ENCODE measurements at places on chromosomes 6 and 20.

DNA sequence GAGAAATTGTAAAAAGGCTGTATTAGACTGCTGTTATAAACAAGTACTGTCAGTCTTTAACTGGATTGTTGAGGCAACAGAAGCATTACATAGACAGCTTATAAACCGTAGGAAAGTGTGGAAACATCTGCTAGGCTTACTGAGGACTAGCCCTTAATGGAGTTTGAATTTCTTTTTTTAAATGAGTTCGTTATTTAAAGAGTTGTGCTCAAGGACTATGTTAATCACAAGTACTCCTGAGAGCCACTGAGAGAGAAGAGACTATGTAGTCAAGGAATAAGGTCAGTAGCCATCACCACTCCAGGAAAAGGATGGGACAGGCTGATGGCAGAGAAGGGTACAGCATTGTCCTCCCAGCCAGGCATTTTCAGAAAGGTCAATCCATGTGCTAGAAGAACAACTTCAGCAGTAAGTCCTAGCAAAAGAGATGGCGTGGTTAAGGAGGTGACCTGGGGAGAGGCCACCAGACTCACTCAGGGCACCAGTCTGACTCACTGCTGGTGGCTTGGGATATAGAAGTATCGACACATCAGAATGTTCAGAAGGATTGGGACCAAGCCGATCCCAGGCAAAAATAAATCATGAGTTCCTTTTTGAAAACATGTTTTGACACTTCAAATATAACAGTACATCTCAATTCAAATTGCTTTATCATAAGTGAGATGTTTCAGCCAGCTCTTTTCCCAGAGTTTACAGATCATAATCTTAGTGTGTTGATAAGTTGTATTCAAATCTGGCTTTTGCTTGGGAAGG, 6.4 kb downstream of the RPS12 start:
- no peak for DNase-seq

DNA sequence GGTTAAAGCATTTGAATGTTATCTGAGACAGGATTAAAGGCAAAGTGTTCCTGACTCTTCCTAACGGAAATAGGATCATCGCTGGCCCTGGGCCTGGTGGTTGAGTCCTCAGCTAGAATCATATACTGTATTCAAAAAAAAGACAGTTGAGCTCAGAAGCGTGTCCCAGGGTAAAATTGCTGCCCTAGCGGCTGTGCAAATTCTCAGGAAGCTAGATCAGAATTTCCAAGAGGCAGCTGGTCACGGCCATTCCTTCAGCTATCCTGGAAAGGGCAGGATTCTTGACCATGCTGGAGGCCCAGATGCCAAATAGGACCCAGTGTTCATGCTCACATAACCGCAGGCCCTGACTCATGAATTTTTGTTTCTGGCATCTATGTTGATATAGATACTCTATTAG, 67.4 kb downstream of the STMND1 start:
- DNase-seq, result no peak

GRCh38 chr6:29201966-29202365, 31.3 kb downstream of the OR2J2 start:
- DNase-seq, result no peak

GRCh38 chr20:59055302-59055701, 12.7 kb upstream of the PRELID3B start:
- no peak for DNase-seq

DNA sequence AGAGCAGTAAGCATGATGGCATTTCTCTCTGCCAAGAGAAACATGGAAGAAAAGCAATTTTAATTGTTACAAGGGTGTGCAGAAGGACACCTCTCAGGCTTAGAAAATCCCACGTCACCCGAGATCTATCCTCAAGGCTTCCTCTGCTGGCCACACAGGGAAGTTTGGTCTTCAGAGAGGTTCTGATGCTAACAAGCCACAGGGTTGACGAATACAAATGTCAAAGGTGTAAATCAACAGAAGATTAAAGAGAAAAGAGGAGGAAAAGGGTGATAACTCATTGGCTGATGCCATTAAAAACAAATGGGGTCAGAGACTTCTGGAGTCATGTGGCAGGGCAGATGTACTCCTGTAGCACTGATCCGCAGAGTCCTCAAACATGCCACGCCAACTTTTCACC, 33.6 kb upstream of the SPDEF start:
- no peak for DNase-seq

- no peak for DNase-seq
Measured at GRCh38 chr20:5041433-5041832, 40.1 kb upstream of the SLC23A2 start.

DNA sequence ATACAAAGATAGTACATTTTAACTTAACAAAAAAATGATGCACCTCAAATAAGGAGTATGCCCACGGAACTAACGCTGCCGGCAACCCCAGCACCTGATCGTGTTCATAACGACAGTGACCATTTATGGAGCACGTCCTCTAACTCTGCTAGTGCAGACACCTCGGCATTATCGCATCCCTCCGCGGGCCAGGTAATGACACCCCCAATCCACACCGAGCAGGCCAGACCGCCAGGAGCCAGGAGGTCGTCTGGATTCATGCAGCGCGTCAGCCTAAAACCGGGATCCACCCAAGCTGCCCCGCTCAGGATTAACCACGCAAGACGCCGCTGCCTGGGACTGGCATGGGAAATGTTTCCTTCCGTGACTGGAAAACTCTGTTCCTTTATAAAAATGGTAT, 34.1 kb downstream of the DACT2 start:
- no peak for DNase-seq

GRCh38 chr6:74956559-74957428, 249.1 kb downstream of the COL12A1 start:
- no peak for DNase-seq

DNA sequence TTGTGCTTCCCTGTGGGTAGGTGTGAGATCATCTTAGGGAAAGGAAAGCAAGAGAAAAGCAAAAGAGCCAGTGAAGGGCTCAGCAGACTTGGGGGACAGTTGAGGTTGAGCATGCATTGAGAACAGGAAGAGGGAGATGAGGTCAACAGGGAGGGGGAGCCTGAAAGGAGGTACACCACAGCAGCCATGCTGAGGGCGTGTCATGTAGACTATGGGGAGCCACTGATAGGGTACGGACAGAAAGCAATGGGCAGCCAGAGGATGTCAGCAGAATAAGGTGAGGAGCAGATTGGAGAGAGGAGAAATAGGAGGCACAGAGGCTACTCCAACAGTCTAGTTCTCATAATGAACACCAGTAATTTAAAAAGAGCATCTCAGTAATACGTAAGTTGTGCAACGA, 351.1 kb upstream of the HTR1E start:
- no peak for DNase-seq

DNA sequence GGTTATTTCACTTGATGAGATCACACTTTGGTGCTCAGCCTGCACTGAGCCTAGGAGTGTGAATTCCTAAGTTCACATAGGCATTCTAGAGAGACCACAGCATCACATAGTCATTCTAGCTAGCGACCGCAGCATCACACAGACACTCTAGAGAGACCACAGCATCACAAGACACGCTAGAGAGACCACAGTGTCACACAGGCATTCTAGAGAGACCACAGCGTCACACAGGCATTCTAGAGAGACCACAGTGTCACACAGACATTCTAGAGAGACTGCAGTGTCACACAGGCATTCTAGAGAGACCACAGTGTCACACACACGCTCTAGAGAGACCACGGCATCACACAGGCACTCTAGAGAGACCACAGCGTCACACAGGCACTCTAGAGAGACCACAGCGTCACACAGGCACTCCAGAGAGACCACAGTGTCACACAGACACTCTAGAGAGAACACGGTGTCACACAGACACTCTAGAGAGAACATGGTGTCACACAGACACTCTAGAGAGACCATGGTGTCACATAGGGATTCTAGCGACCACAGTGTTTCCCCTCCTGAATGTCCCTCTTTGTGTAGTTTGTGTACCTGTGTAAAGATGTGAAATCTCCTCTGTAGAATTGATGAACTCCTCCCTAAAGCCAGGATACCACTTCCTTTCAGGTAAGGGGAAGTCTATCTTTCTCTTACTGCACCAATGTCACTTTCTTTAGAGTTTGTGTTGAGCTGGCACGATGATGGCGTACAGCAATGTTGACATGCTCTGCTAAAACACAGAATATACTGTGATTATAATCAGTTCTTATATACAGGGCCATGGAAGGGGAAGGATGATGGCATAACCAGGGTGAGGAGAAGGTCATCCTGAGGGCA, 169.4 kb downstream of the ZDHHC14 start:
- no peak for DNase-seq

GRCh38 chr20:37357481-37358365, 11.8 kb downstream of the SRC start:
- DNase-seq, result no peak

DNA sequence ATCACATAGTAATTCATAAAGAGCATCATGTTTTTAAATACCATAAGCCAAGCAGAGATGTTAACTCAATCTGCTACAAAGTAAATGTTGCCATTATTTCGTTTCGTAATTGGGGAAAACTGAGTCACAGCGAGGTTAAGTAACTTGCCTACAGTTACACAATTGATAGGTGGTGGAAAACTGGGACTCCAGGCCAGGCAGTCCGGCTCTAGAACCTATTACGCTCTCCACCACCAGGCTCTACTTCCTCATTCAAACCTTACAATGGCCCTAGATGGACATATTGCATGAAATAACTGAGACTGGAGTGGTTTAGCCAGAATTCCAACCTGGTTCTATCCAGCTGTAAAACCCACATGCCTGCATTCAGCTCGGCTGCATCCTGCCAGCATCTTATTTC, 58.2 kb downstream of the LINC00237 start:
- no peak for DNase-seq

DNA sequence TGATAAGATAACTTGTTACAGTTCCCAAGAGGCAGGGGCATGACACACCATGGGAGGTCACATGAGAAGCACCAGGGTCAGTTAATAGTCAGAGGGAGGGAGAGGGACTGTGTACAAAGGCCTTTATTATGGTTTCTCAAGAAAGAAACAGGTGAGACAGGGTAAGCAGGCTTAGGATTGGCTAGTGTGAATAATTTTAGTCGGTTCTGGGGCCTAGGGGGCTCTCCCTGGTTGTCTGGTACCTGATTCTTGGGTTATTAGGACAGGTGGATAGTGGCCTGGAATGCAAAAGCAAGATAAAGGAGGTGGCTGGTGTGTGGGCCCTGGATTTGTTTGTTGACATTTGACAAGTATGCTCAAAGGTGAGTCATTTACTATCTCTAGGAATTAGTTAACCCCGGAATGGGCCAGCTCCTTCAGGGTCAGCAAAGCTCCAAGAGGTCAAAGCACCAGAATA, 49.4 kb upstream of the MCUR1 start:
- no peak for DNase-seq

DNA sequence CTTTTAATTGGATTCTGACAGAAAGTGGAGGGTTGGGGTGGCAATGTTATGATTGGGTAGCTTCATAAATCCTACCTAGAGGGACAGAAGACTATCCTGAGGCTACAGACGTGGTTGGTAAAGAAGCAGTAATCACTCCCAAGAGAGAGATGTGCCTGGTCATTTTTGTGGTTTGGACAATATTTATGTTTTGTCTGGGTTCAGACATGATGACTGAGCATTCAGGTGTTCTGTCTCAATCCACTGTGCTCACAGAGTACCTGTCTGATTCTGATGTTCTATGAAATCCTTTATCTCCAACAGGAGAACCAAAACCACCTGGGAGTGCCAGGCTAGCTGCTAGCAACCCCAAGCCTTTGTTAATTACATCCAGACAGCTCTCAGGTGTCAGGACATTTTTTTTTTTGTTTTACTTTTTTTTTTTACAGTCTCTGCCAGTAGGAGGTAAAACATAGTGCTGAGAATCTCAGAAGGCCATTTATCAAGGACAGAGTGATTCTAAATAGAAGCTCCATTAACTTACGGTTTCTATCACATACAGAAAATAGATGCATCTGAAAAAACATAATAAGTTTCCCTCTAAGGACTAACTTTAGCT, 1.6 kb upstream of the HLA-DQA1 start:
- no peak for DNase-seq

- no peak for DNase-seq
Measured at GRCh38 chr20:62710886-62711702, 2.5 kb downstream of the NTSR1 start.

DNA sequence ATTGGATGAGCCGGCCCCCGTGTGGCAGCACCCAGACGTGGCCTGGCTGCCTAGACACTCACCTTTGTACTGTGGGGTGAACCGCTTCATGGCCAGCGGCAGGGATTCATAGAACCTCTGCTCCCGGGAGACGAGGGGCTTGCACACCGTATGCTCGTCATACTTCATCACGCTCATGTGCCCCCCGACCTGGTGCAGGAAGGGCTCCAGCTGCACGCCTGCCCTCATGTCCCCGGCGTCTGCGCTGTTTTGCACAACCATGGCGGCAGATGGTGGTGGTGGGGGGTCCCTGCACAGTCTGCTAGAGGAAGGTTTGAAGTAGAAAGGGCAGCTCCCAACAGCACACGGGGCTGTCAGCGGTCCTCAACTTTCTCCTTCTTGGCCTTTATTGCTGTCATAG, 11.5 kb downstream of the IP6K3 start:
- DNase-seq, result no peak

DNA sequence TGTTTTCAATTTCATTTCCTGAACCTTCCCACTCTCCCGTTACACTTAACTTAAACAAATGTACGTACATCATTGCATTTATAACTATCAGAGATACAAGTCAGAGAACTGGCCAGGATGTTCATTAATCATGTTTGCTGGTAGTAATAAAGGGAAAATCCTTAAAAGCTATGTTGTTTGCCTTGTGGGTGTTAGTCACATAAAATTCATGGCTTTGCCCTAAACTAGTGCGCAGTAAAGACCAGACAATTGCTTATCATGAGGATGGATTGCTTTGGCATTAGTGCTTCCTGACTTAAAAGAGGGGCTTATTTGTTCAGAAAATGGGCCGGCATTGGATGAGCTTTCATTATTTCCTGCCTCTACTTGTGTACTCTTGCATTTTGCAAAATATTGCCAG, 1037.3 kb upstream of the FLRT3 start:
- DNase-seq, result no peak
